T-helper 2 cell (primary cell): ENCODE measurements at places on chromosomes 12 and 14.

- DNase-seq: no peak
Observed at GRCh38 chr12:124394462-124395128, 99.7 kb downstream of the RFLNA start.

DNA sequence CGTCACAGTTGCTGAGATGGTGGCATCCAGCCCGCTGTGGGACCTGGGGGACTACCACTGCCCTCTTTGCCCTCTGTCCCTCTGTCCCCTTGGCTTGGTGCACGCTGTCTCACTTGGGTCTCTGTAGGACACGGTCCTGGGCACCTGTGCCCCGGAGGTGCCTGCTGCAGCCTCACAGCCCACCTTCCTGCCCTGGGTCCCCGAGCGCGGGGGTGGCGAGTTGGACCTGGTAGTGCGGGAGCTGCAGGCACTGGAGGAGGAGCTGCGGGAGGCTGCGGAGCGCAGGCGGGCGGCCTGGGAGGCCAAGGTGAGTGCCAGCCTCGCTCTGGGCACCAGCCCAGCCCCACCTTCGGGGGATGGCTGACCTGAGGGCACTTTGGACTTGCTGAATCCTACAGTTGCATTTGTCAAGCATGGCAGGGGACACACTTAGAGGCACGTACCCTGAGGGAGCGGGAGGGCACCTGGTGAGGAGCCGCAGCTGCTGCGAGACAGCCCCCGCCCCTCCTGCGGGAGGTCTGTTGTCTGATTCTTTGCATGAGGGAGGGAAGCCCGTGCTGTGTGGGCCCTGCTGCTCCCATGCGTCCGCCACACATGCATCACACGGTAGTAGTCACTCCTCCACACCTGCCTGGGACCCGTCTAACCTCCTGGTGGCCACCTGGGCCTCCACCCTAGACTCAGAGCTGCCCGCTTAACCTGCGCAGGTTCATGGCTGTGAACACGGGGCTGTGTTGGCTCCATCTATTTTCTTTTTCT, 6.8 kb downstream of the TEDC1 start:
- DNase-seq: no peak

GRCh38 chr12:54306925-54307741, 6.3 kb upstream of the NFE2 start:
- no peak for DNase-seq

DNA sequence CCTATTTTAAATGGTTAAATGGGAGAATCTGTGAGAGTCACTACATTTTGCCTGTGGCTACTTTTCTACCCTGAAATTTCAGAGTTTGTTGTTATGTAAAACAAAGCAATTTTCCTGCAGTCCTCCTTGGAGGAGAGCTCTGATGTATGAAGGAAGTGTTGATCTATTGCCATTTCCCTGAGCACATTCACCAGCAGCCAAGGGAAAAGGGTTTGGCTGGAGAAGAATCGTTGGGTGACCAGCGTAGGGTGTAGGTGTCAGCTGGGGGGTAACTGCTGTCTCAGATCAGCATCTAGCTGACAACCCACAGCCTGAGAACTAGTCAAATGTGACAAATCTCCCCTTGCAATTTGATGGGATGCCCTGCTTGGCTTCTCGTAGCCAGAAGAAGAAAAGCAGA, 230.5 kb downstream of the PDZRN4 start:
- DNase-seq: no peak

GRCh38 chr12:50106907-50107306, 3.1 kb downstream of the GPD1 start:
- DNase-seq: no peak

DNA sequence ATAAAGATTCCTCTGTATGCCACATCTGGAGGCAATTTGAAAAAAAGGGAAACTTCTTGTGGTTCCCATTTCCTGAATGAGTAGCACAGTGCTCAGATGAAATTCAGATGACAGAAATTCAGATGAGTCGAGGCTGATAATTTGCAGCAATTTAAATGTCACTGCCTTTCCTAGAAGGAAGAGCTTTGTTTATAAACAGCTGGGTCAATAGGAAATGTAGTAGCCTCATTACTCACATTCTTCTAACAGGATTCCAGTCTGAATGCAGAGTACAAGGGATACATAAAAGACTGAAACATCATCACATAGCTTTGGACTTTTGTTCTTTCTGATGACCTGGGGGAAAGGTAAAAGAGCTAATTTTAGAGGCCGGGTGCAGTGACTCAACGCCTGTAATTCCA, 11.3 kb upstream of the DACT1 start:
- no peak for DNase-seq

DNA sequence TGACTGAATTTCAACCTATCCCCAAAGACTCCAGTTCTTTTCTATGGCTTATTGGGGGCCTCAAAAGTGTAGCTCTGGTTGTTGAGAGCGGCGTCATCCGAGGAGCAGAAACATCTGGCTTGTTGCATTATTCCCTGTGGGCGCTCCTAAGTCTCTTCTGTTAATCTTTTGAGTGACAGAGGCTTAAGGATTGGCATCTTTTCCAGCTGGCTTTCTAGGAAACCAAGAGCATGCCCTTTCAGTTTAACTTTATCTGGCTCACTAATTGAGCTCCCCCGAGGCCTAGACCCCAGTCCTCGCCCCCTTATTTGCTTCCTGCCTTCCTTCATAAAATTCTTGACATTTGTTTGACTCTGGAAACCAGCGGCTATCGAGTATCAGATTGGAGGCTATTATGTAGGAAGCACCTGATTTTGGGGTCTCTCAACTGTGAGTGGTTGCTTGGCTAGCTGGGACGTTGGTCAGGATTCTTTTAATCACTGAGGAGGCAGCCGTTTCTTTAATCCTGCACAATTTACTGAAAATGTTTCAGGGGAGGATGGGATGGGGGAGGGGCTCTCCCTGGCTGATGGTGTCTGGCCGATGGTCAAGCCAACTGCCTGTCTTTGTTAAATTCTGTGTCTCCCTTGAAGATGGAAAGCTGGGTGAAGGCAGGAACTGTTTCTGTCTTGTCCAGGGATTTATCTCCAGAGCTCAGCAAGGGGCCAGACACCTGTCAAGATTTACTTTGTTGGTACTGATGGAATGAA, 3.1 kb downstream of the SMOC1 start:
- DNase-seq: no peak

DNA sequence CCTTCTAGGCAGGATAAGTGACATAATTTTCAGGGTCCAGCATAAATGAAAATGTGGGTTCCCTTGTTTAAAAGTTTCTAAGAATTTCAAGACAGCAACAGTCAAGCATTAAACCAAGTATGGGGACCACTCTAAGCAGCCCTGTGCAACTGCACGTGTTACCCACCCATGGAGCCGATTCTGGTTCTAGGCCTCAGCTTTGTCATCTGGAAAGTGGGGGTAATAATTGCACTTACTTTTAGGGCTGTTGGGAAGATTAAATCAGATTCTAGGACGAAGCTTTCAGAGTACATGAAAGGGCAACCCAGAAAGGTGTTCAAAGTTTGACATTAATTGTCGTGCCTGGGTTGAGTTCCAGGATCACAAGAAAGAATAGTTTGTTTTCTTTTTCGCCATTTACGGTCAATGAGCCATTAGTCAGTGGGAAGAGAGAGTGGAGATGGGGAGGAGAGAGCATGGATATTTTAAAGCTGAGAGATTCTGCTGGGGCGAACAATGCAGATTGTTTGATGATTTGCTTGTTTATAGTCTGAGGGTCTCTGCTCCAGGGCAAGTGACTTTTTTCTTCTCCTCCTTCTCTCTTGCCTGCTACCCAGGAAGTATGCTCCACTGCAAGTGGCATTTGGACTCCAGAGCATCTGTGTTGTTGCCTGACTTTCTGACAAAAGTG, 10.7 kb upstream of the PPFIBP1 start:
- no peak for DNase-seq

GRCh38 chr12:87651670-87652425, 377.4 kb downstream of the C12orf50 start:
- DNase-seq: no peak

GRCh38 chr12:93373961-93374656, 3.6 kb upstream of the NUDT4 start:
- no peak for DNase-seq

GRCh38 chr14:68451696-68452373, 341.0 kb downstream of the ZFP36L1 start:
- no peak for DNase-seq

DNA sequence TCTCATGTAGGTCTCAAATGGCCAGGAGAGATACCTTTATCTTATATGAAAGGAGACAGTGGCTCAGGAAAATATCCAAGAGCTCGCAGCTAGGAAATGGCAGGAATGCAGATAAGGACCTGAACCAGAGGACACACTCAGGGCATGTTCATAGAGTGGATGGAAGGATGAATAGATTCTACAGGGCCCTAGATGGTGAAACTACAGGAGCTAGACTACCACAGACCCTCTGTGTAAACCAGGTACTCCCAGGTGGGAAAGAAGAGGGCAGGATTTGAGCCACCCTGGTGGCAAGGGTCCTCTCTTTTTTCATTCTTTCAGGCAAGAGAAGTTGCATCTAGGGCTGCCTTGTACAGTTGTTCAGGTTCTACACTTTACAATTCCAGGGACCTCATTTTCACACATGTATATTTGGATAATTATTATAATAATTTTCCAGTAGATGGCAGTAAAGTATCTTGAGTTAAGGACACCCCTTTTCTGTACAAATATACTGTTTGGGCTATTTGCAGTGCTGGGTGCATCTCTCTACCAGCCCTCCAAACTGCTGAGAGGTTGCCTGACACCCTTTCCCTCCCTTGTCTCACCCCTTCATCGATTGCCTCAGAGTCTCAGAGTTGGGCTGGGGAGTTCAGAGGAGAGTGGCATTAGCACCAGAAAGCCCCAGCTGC, 10.5 kb upstream of the ZDHHC22 start:
- no peak for DNase-seq

GRCh38 chr14:93008381-93008780, 85.4 kb downstream of the CHGA start:
- no peak for DNase-seq

DNA sequence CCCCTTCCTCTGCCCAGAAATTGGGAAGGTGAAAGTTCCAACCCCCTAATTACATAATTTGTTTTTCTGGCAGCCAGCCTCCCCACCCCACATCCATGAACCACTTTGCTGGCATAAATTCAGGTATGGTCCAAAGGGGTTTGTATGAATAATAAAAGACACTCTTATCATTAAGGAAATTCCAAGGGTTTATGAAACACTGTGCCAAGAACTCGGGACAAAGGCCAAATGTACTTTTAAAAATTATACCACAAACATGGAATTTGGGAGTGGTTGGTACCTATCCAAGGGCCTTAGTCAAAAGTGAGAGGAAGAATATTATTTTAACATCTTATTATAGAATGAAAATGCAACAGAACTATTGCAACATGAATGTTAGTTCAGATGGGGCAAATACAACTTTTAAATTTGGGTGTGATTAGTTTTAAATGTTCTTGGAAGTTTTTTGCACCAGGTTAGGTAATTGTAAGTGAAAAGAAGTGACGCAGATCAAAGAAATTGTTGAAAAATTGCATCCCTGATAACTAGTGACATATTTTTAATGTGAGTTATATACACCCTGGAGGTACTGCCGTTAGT, 217.8 kb downstream of the TMEM117 start:
- DNase-seq: no peak

DNA sequence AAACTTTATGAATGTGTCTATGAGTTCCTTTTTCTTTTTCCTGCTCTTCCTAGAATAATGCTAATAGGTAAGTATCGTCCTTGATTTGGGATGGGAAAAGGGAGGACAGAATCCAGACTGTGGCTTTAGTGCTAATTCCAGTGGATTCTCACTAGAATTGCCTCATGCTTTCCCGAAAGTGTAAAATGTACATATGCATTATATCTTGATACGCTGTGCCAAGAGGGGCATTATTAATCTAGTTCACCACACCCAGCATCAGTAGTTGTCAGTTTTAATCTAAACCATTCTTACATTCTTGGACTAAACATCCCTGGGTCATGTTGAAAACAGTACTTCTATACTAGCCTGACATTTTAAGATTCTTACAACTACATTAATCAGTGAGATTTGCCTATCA, 49.3 kb downstream of the GCH1 start:
- DNase-seq: no peak

DNA sequence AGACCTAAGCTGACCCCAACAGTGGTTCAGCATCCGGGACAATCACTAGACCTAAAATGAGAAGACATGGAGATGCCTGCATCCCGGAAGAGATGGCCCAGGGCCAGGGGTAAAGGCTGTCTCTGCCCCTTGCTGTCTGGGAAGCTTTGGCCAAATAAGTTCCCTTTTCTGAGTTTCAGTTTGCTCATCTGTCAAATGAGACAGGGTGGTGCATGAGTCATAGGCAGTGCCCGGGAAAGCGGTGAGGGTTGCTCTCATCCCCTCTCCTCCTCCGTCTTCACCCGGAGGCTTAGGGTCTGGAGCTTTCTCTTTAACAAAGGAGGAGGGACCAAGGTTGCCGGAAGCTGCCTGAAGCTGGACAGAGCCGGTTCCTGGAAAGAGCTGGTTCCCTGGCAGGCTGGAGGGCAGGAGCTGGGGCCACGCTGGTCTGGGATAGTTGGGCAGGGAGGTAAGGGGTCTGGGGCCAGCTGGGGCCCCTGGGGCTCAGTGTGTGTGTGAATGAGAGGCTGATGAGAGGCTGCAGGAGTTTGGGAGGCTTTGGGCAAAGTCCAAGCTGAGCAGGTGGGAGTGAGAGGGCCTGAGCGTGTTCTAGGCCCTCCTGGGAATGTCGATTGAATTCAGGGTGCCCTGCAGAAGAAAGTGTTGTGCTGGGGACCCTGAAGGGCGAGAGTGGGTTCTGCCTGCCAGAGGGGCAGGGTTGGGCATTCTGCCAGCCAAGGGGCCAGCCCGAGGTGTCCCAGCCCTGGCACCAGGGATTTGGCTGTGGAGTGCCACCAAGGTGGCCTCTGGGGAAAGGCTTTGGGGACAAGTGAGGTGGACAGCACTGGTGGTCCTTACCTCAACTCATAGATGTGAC, at the start of gene SDSL:
SDSL (plus strand) TSS at position 351 of the 856 bp plus-strand sequence. CDS start 5,603 bp downstream, outside the sequence.
- no peak for DNase-seq

GRCh38 chr14:93936245-93936644, 9.1 kb downstream of the FAM181A start:
- no peak for DNase-seq

- no peak for DNase-seq
Observed at GRCh38 chr14:49553106-49553505, 33.1 kb downstream of the RPS29 start.

DNA sequence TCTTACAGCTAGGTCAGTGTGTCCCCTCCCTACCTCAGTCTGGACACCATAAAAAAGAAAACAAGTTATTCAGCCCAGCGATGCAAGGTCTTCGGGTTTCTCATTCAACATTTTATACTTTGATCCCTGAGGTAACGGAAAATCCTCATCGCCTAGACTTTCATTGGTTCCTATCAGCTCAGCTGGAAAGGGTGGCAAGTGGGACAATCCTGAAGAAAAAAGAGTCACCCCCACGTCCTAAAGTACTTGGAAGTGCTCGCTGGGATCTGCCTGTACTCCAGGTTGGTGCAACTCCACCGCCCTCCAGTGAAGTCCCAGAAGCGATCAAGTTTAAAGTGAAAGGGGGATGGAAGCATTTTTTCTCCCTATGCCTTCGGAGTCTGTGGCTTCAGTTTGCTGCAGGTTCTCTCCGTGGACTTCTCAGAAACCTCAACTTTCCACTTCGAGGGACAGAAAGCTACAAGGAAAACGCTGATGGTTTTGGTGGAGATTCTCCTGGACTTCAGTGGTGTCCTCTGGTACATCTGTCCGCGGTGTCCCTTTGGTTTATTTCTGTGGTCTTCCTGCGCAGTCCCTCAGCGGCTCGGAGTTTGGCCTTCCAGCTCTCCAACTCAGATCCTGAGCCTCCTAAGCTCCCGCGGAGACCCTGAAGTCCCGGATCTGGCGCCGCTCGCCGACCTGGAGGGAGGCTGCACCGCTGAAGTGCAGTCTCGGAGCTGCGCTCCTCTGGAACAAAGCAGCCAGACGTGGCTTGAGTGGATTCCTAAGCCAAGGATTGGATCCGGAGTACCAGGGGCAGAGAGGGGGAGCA, 1.8 kb upstream of the LRFN5 start:
- DNase-seq: no peak

GRCh38 chr14:99201351-99202073, 70.5 kb downstream of the BCL11B start:
- DNase-seq: no peak
